ENCODE measurements at places on chromosomes 12 and 14.

DNA sequence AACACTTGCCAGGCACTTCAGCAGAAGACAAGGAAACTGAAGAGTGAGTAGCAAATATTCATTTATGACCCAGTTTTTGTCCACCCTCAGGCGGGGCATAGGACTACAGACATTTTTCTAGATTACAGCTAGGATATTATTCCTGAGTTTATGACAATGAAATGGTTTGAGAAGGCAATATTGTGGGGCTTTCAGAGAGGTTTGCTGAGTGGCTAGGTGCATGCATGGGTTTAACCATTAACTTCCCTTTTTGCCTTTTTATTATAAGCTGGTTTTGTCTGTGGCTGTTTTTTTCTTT, 104.0 kb upstream of the BCAT1 start:
- DNase-seq = no peak

DNA sequence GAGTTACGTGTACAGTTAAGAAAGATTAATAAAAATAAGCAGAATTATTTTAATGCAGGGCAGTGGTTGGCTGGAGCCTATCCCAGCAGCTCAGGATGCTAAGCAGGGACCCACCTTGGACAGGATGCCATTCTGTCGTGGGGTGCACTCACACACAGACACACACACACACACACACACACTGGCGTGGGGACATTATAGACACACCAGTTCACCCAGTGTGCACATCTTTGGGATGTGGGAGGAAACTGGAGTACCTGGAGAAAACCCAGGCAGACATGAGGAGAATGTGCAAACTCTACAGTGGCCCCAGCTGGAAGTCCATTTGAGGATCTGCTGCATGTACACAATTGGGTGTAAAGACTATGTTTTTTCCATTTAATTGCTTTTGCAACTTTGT, 12.8 kb upstream of the IFI27L2 start:
- DNase-seq = no peak

DNA sequence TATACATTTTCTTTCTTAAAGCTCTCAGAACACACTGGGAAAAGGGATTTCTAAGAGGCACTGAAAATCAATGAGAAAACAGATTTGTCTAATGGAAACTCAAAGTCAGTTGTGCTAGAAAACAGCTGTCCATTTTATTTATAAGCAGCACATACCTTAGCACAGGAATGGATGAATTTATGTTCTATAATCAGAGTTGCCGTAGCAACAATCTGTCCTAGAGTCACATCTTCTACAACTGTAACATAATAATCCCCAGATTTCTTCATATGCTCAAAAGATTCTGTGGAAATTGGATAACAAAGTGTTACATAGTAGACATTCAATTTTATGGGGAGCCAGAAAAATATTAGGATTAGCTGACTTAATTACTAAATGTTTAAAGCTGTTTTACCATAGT, 9.8 kb downstream of the GNPNAT1 start:
- no peak for DNase-seq

- no peak for DNase-seq
Measured at GRCh38 chr12:106073179-106073578, 65.6 kb downstream of the NUAK1 start.

DNA sequence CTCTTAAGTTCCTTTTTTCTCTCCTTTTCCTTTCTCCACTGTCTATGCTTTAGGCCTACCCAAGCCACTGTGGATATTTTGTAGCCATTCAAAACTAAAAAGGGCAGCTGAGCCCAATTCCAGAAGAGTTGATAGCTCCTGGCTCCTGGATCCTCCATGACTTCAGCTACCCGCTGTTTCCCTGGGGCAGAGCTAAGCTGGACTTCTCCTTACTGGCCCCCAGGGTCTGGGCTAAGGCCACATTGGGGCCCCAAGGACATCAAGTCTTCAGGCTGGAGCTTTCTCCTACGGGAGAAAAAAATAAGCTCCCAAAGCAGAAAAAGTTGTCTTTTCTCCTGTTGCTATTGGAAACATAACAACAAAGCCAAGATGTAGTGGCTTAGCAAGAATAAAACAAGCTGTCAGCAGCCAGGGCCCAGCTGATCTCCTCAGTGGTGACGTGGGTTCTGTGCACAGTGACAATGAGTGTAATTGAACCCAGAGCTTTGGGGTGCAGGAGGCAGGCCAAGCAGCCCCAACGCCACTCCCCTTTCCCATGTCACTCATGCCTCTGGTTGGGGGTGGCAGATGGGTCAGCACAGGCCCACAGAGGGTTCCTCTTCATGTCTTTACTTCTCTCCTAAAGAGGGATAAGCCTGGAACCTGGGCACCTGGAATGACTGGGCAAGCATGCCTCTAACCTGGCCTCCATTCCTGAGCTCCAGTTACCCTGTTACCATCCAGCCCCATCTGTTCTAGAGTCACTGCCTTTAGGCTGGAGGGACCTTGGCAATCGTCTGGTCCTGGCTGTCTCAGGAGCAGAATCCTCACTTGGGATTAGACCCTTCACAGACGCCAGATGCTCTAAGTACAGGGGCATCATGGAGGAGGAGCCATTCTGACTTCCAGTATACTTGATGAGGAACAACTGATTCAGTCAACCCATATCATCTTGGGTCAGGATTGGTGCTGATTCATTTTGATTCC, 171.2 kb downstream of the ZFP36L1 start:
- DNase-seq = no peak

GRCh38 chr14:93538413-93538812, 107.7 kb downstream of the UNC79 start:
- DNase-seq = no peak

GRCh38 chr14:55109836-55110235, 19.2 kb upstream of the LGALS3 start:
- DNase-seq = no peak

DNA sequence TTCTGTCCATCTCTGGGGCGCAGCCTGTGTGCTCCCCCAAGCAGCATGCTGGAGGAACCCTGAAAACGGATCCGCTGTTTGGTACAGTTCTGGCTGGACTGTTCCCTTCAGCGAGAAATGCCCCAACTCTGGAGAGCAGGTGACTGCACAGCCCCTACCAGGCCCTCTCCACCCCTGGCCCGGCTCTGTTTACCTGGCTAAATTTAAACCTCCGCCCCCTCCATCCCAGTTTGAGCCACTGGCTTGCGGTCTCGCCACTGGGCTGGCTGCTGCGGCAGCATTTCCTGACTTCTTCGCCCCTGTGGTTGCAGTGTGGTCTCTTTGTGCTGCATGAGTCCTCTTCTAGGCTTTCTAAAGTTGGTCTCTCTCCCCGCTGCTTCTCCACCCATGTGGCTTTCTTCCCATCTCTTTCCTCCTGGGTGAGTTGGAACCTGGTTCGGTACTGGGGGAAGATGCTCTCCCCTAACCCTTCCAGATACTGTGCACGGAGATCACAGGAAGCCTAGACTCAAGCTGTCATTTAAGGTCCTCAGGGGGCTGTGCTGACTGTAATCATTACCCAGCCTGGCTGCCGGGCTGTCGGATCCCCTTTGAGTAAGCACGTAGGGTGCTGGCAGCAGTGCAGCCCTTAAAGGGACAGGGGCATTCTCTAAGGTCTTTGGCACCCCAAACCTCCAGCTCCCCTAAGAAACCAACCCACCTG, 60.6 kb downstream of the FBXL14 start:
- DNase-seq = peak; percentile 14

DNA sequence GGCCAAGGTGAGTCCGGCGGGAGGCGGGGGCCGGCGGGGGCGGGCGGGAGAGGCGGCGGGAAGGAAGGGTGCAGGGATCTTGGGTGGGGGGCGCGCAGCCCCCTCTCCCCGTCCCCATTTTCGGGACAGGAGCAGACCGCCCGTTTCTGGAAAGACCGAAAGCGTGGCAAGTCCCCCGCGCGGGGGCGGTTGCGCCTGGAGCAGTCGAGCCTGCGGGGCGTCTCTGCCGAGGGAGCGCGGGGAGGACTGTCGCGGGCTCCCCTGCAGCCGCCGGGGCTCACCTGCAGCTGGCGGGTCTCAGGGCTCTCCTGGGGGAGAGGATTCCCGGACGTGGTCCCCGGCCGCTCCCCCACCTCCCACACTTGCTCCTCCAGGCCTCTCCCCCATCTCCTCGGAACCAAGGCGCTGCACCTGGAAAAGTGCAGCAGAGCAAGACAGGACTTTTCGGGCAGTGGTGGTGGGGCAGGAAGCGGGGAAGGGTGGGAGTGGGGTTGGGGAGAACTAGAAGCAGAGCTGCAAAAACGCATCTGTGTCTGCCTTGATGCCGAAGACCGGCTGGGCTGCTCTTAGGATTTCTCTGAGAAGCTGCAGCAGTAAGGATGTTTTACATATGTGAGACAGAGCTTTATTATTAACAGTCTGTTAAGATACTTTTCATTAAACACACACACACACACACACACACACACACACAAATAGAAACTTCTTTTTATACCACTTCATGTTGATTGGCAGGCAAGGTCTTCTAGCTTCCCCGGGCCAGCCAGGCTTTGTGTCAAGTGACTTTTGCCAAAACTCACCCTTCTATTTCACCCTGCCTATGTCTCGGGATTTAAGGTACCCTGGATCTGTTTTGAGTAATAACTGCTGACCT, 677 bp downstream of the C12orf75 start:
- DNase-seq = peak; percentile 71

- DNase-seq = no peak
Measured at GRCh38 chr14:38074081-38074480, 133.6 kb upstream of the SSTR1 start.

DNA sequence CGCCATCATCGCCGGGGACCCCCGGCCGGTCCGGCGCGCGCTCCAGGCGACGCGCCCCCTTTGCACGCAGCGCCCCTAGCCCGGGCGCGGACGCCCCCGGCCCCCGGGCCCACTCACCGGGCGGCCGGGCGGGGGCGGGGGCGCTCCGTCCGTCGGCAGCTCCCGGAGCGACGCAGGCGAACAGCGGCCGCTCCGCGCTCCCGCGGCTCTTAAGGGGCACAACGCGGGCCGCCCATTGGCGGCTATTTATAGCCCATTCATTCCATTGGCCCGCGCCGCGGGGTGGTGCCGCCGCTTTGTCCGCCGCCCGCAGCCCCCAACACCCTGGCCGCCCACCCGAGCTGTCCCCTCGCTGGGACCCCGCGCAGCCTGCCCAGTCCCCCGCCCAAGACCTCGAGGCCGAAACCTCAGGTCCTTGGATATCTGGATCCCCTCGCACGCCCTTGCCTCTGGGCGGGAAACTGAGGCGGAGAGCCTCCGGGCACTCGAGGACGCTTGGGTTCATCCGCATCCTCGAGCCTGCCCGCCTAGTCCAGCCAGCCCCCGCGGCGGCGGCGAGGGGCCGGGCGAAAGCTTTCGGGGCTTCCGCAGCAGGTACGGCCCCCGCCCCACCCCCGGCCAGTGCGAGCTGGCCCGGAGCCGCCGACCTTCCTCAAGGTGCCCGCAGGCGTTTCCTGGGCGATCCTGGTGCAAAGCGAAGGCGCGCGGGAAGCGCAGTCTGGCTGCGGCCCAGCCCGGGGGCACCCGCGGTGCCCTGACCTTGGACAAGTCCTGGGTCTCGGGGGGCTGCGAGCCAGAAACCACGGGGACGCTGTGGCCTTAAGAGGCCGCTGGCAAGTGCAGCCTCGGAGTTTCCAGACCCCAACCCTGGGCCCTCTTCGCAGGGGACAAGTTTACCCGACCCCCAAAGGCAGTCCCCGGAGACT, at the start of gene CKB:
TSS of gene CKB (minus strand) at position 182 of the 926 bp plus-strand sequence. CDS start 337 bp downstream, outside the sequence.
- DNase-seq = peak; percentile 91
